ENCODE measurements at places on chromosomes 3 and 15. TPM values are rescaled to one million over a fixed set of nuclear protein-coding genes. Genes with fewer than 3 reads are reported as not detected.
A peak's percentile ranks its signal among the peaks of the same experiment; 100 is the strongest.

GRCh38 chr15:82852941-82853561, 43.6 kb downstream of the WHAMM start:
- no peak for DNase-seq

- DNase-seq = no peak
Observed at GRCh38 chr15:40162552-40162951, 1.7 kb downstream of the BUB1B start.

The ROBO2 gene
- total RNA-seq = not detected

The ANKRD34C gene
- total RNA-seq = not detected

DNA sequence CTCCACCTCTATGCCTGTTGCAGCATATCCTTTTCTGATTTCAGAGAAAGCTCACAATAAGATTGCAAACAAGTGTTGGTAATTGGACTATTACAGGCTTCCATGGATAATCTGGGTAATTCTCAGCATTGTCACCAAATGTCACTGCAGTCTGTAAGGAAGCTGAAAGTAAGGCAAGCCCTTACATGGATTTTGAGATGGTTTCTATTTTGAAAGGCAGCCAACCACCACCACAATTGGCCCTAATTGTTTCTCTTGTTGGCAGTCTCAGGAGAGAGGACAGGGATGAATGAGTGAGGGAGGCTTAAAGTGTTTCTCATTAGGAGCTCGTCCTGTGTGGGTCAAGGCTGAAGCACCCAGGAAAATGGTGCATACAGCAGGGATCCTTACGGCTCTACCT, 879.9 kb downstream of the TUSC7 start:
- no peak for DNase-seq

GRCh38 chr15:66670175-66670574, 31.9 kb upstream of the SMAD6 start:
- no peak for DNase-seq

- DNase-seq = no peak
Observed at GRCh38 chr3:36312351-36312750, 68.0 kb upstream of the STAC start.

DNA sequence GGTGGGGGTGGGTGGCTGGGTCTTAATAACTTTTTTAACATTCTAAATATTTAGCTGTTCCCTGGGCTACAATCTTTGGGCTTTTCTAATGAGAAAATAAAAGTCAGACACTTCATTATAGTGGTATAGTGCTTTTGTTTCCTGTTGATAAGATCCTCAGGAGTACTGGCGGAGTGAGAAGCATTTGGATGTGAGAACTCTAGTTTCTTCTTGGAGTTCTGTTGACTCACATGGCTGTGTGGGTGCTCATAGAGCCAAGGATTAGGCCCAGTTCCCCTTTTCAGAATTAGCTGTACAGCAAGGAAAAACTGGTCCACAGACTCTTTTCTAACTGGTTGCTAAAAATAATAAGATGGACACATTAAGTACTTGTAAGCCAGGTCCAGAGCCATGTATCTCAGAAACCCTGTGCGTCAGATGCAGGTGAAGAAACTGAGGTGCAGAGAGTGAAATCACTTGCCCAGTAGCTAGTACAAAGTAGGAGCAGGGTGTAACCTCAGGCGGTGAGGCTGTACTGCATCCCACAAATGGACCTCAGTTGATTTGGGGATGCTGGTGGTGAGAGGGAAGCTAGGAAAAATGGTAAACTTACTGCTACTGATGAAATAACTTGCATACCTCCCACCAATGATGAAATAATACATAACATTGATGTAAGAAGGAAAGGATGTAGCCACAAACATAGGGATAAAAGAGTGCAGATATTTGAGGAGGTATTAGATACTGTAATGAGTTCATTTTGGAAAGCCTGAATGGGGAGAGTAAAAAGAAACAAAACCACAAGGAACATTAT, 2.3 kb downstream of the ITPR1 start:
- DNase-seq = no peak

The VEPH1 gene
- not detected for total RNA-seq

GRCh38 chr3:38212141-38212540, 46.8 kb downstream of the OXSR1 start:
- no peak for DNase-seq

The LRTM1 gene
- not detected for total RNA-seq

- peak; percentile 81 for DNase-seq
Observed at GRCh38 chr15:58748040-58748851, 1.3 kb downstream of the ADAM10 start.

GRCh38 chr3:32780735-32781210, 37.0 kb upstream of the TRIM71 start:
- peak; percentile 25 for DNase-seq

DNA sequence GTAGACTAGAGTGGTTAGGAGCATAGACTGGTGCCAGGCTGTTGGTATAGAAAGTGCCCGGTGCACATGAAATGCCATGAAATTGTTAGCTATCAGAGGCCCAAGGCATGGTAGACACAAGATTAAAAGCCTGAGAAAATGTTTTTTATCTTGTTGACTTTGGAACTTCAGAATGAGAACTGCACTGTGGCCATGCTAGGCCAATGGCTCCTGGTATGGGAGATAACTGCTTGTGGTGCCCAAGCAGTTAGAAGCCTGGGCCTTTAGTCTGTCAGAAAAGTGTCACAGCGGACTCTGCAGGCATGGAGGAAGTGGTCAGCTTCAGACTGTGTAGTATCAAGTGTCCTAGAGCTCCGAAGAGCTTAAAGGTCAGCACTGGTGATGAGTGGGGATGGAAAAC, 11.9 kb downstream of the FYCO1 start:
- DNase-seq = no peak

DNA sequence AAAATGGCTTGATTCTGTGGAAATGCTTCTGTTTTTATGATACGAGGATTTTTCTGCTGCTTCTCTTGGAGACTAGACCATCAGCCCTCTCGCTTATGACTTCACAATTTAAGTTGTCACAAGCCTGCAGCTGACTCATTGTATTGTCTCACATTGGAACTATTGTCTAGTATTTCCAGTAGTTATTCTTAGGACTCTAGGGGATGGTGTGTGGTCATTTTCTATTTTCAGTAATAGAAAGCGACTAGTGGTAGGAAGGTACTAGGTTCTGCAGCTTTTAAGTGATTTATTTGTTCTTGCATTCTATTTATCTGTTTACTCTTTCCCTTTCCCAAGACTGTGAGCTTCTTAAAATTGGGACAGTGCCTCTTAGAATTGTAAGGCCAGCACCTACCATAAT, 66.3 kb upstream of the CRTC3 start:
- DNase-seq = no peak

DNA sequence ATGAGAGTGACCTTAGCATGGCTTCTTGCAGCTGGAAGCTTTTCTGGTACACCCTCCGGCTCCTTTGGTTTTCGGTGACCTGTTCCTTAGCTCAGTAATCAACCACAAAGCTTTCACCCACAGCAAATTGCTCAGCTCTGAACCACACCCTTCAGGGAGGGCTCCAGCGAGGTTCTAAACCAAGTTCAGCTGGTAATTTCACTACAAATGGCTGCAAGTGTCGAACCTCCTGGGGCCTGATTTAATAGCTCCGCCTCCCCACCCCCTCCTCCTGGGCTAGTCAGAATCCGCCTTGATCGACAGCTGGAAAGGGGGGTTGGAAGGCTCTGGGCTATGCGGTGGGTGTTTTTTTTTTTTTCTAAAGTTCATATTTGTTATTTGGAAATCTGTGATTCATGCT, 150.9 kb upstream of the MCTP2 start:
- DNase-seq = no peak

The MORC1 gene
- not detected for total RNA-seq
